Stimulated activated CD4-positive, alpha-beta T cell treated with anti-CD3 and anti-CD28 coated beads, Interleukin-1b, Interleukin-23, amount 100 ng/mL, for 24 hours (primary cell): ENCODE measurements at places on chromosomes 2 and 18.

DNA sequence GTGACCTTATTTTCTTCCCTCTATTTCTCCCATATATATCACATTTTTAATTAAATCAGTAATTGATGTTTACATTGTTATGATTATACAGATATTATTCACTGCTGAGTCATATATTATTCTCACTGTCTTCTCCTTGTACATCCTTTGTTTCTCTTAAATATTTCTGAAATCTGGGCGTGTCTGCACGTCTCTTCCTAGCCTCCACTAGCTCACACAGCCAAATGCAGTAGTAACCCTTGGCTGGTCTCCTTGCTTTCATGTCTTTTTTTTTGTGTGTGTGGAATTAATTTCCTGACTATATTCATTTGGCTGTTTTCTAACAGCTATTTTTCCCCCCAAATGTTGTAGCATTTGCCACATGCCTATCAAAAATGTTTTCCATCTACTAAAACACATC lies 15.8 kb downstream of the CCNYL1 start:
- DNase-seq, result no peak

GRCh38 chr2:214138779-214139178 lies 272.1 kb upstream of the VWC2L start:
- DNase-seq, result no peak

DNA sequence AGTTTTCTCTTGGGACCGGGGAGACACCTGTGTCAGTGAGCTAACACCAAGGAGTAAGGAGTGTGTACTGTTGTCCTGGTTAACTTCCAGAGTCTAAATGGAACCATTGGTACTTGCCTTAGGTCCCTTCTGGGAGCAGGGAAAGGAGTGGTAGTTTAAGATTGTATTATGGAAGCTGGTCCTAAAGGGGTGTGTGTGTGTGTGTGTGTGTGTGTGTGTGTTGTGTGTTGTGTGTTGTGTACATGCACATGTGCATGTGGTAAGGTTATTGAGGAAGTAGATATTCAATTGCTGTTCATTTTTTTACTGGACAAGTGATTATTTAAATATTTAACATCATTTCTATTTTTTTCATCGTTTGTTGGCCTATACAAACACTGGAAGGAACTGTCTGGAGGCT lies 1.4 kb downstream of the APLF start:
- no peak for DNase-seq

DNA sequence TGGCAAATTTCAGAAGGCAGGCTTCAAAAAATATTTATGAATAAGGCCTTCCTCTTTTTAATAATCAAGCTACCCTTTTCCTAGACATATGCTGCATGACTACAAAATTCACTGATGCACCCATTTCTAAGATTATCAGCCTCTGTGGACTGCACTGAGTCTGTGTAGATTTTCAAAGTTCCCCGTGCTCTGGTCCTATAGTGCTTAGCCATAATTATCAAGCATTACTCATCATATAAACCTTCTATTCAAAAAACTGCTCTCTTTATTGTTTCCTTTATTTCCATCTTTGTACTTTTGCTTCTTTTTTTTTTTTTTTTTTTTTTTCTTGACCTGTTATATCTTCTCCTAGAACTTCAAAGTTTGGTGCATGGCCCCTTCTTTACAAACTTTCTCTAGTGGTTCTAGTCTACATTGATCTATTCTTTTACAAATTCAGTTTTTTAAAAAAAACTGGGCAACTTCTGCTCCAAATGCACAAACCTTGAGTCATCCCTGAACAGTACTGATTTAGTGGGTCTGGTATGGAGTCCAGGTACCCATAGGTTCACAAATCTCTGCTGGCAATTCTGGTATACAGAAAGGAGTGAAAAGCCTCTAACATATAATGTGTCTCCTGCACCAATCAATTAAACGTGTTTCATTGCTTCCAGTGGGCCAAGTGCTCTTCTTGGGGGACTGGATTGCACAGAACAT lies 481.9 kb downstream of the NUP35 start:
- DNase-seq, result no peak

- no peak for DNase-seq
These were observed 81.7 kb upstream of the FAM98A start for GRCh38 chr2:33680644-33681363.

DNA sequence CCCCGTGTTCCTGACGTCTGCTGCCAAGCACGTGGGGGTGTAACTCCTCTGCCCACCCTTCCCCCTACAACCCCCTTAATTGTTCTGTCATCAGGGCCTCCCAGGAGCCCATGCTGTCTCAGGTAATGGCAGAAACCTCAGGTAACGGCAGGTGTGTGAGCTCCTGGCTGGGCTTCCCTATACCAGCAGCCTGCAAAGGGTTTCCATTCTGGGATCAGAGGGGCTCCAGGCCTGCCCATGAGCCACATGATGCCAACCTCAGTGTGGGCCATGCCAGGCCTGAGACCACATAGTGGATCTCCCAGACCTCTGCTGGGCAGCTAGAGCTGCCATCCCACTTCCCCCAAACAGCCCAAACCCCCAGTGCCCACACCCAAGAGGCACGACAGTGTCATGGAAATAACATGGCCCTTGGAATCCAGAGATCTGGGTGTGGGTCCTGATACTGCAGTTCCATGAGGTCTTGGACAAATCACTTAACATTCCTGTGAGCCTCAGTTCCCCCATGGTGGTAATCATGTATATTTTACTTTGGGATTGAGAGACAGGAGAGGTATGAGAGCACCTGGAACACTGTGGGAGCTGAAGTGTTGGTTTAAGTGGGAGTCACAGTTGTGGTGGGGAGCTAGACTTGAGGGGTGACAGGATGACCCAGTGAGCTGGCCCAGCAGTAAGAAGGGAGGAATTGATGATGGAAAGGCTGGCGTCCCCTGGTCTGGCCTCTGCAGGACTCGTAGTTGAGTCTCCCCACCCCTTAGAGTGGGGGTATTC lies 59.6 kb downstream of the ATOH8 start:
- DNase-seq, result no peak

DNA sequence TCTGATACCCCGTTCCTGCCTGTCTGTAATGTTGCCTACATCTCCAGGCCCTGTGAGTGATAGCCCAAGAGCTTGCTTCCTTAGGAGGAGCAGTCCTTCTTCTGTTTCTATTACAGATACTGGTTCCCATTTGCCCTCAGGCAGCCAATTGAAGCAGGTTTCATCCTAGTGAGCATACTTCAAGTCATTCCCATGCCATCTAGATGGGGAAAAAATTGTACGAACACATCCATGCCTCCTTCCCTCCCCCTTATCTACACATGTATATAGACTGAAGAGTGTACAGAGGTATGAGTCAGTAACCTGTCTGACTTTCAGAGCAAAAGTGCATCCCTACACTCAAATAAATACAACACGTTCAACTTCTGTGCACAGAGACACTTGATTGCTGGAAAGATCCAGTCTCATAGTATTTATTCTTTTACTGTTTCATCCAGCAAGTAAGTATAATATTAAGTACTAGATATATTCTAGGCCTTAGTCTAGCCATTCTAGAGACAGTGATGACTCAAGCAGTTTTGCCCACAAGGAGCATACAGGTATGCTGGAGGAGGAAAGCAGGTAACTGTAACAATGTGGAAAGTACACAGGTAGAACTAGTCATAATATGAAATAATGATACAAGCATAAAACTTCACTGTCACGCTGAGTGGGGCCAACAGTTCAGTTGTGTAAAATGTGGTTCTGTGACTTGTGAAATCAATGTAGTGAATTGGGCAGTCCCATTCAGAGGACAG lies 153.4 kb downstream of the MGAT5 start:
- no peak for DNase-seq

- DNase-seq, result no peak
These were observed 203.5 kb upstream of the HAAO start for GRCh38 chr2:42995752-42996422.

- DNase-seq, result no peak
These were observed 68.3 kb upstream of the MRPS9 start for GRCh38 chr2:104969564-104969963.

- no peak for DNase-seq
These were observed 34.6 kb downstream of the ASAP2 start for GRCh38 chr2:9241233-9241632.

- no peak for DNase-seq
These were observed 69.1 kb downstream of the ANKRD62 start for GRCh38 chr18:12162786-12163185.

GRCh38 chr18:14928396-14928795 lies 180.4 kb downstream of the ANKRD30B start:
- no peak for DNase-seq

DNA sequence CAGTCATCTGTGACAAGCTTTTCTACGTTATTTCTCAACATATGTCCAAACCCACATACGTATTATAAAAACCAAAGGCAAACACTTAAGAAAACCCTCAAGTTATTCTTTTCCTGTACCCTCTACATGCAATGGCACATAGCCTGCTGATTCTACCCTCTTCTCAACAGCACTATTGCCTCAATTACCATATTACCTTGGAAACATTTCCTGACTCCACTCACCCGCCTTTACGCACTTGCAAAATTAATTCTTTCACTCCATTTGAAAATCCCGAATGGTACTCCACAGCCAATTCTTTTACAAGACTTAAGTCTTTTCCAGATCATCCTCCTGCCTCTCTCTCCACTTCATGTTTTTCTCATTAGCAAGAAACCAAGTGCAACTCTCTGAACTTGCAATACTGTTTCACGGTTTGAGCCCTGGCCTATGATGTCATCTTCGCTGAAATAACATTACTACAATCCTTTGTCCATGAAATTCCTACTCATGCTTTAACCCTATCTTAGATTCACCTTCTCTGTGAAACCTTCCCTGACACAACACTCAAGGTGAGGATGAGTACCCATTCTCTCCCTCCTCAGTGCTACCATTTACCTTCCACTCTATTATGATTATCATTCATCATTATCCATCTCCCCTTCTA lies 29.0 kb downstream of the SESTD1 start:
- DNase-seq, result no peak

DNA sequence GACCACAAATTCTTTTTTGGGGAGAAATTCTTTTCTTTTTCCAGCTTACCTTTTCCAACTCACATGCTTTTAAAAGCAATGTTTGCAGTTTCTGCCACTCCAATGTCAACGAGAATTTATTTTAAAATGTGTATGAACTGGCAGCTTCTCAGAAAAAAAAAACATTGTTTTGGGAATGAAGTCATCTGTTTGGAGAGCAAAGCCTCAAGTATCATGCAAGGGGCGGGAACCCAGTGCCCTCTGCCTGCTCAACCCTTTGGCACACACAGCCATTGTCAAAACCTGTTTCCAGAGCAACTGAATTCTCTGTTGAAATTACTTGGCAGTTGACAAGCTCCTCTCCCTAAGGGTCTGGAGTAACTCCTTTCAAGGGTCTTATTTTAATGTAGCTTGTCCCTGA lies 128.5 kb downstream of the QPCT start:
- DNase-seq, result no peak

GRCh38 chr2:191115804-191116203 lies 35.0 kb downstream of the STAT4 start:
- no peak for DNase-seq

DNA sequence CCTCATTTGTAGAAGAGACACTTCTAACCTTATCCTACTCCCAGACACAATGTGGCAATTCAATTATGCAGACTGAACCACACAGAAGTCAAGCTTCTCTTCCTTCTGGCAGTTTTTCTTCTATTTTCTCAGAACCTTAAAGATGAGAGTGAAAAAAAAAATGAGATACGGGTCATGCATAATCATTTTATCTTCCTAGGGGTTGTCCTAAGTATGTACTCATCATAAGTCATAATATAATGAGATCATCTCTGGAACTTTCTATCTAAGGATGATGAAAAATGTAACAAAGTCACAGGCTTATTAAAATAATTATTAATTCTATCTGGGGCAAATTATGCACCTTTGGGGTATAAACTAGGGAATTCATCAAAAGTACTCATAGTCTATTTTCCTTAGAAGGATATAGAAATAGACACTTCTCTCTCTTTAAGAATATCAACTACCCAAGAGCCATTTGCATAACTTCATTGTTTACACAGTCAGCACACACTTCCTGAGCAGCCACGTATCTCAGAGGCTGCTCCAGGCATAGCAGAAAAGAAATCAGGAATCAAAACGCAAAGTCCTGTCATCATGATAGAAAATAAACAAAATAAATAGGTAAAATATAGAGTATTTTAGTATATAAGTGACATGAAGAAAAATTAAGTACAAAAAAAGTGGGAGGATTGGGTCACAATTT lies 345.9 kb upstream of the SPHKAP start:
- no peak for DNase-seq

DNA sequence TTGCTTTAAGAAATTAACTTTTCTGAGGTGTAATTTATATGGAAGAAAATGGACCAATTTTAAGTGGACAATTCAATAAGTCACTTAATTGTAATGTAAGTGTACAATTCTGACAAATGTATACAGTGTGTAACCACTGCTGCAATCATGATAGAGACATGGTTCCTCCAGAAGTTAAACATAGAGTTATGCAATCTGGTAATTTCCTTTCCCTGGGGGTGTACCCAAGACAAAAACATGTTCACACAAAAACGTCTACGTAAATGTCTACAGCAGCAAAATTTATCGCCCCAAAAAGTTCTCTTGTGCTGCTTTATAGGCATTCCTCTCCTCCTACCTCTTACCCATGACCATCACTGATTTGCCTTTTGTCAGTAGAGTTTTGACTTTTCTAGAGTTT lies 141.5 kb downstream of the AQP4 start:
- DNase-seq, result no peak

DNA sequence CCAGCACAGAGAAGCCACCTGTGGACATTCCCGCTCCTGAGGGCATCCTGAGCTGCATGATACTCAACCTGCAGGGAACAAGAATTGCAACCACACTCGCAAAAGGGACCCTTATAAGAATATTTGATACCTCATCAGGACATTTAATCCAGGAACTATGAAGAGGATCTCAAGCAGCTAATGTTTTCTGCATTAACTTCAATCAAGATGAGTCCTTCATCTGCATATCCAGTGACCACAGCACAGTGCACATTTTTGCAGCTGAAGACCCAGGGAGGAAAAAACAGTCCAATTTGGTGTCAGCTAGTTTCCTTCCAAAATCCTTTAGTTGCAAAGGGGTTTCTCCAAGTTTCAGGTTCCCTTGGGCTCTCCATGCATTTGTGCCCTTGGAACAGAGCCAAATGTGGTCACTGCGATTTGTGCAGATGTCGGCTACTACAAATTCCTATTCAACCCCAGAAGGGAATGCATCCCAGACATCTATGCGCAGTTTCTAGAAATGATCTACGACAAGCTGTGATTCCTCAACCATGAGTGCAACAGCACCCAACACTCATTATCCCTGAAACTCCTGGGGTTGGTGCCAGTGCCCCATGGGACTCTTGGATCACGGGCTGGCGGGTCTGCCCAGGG lies 23.3 kb upstream of the FHOD3 start:
- DNase-seq, result no peak
